ENCODE measurements at places on chromosomes 11 and 22.

GRCh38 chr11:11486002-11486401, 133.0 kb upstream of the CSNK2A3 start:
- no peak for DNase-seq

DNA sequence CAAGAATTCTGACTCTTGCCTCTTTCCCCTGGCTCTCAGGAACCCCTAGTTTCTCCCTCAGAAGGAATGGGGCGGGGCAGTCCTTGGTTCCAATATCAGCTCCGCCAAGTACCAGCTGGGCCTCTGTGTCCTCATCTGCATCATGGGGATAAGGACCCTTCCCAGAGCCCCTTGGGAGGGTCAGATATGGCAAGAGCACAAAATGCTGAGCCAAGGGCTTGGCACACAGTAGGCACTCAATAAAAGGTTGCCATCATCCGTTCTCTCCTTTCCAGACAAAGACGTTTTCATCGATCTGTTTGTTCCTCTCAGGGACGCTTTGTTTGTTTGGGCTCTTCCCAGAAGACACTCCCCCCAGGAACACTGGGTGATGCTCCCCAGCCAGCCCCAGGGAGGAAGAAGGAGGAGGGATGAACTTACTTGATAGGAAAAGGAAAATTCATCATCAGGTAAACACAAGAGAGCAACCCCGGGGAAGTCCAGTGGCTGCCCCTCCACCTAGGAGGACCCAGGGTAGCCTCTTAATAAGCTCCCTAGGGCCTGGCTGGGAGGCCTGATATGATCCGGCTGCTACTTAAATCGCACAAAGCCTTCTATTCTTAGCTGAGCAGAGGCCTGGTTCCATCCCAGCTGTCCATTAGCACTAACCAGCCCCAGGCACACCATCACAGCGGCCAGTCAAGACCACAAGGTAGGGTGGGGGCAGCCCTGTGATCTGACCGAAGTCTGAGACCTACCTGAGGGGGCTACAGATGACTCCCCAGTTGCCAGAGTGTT, 19.6 kb downstream of the GDPD5 start:
- DNase-seq = no peak

DNA sequence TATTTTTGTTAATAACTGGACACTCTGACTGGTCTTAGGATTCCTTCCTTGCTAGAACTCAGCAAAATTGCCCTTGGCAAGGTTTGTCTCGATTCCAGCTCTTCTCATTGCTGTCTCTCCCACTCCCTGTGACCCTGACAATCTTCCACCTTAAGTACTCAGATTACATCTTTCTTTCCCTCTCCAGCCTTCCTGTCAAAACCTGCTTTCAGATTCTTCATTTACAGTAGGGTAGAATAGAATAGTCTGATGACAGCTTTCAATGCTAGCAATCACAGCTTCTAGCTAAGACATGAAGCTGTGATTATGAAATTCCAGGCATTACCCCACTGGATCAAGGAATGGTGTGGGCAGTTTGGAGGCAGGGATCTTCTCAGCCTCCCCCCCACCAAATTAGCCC, 39.2 kb upstream of the LMO2 start:
- no peak for DNase-seq

GRCh38 chr22:19641254-19641982, 72.9 kb upstream of the SEPTIN5 start:
- no peak for DNase-seq

- no peak for DNase-seq
These were observed 79.4 kb upstream of the LMO1 start for GRCh38 chr11:8342821-8343681.

DNA sequence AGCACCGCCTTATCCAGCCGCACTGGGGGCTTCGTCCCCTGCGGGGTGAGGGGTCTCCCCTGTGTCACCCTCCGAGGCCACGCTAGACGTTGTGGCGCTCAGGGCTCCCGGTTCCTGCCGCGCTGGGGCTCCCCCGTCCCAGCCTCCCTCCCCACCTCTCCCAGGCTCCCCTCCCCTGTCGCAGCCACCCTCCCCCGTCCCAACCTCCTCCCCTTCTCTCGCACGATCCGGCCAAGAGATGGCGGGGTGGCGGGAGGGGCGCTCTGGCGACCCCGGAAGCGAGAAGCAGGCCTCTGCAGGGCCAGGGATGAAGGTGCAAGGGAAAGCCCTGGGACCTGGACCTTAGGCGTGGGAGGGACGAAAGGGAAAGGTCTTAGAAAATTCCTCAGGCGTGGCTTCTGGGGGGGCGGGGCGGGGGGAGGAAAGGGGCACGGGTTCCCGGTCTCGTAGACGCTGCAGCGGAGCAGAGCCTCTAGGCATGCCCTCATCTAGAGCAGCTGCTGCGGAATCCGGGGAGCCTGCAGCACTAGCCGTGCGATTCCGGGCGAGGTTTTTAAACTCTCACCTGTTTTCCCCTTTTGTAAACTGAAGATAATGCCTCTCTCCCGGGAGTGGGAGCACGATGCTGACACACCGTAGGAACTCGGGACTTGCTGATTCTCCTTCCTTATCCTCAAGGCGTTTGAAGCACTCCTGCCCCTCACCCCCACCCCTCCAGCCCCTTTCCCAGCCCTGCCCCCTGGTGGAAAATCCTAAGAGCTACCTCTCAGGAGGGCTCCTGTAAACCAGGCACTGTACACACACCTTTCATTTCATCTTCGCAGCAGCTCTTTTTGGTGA, 14.4 kb downstream of the KCNJ5 start:
- DNase-seq = peak; percentile 37

DNA sequence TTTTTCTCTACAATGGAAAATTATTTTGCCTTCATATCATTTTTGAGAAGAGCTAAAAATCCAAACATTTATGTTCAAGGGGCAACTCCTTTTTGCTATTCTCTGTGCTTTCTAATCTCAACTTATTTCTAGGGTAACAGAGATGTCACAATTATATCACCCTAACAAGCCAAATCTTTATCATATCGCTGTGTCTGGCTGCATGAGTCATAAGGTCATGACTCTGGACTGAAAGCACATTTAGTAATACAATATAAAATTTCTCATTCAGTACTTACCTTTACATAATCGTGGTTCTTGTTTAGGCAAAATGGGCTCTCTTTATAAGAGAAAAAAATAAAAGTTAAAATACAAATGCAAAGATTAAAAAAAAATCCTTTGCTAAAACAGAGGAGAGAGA, 326.0 kb downstream of the CASP12 start:
- no peak for DNase-seq

GRCh38 chr11:119903389-119903788, 174.4 kb upstream of the NECTIN1 start:
- no peak for DNase-seq

GRCh38 chr11:44811841-44812448, 85.2 kb downstream of the TSPAN18 start:
- no peak for DNase-seq

DNA sequence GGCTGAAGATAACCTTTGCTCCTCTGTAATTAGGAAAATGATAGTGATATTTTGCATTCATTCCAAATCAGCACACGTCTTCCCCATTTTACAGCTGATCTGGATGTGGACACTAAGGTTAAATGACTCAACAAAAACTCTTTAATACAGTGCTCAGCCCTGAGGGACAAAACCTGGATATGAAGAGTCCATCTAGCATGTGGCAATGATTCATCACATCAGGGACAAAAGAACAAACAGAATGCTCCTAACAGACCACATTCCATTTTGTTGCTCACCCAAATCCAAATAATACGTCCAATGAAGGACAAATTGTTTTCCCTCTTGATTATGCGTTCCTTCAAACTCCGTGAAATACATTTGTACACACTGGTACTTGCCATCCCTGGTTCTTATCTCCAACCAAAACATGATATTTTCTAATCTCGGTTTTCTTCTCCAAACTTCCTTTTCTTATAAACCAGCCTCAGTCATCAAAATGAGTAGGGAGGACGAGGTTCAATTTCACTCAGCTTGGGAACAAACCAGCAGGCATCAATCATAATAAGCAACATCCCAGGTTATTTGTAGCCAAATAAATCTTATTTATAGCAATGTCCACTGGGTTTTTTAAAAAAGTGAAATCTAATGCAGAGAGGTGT, 53.7 kb upstream of the MTMR2 start:
- no peak for DNase-seq

- no peak for DNase-seq
These were observed 25.1 kb upstream of the GUCY1A2 start for GRCh38 chr11:107043242-107044006.

- no peak for DNase-seq
These were observed 36.9 kb upstream of the POLA2 start for GRCh38 chr11:65224930-65225278.

- DNase-seq = peak; percentile 53
These were observed 594 bp downstream of the MPST start for GRCh38 chr22:37020192-37020479.

- DNase-seq = no peak
These were observed 2.9 kb downstream of the TUB start for GRCh38 chr11:8083871-8084281.

- no peak for DNase-seq
These were observed 87.7 kb upstream of the OPCML start for GRCh38 chr11:133619973-133620372.

- DNase-seq = peak; percentile 28
These were observed 242.9 kb downstream of the NELL1 start for GRCh38 chr11:20912065-20912821.

GRCh38 chr22:31119026-31119717, 3.6 kb upstream of the INPP5J start:
- no peak for DNase-seq

GRCh38 chr11:112042161-112042960, 17.2 kb downstream of the DLAT start:
- DNase-seq = no peak

DNA sequence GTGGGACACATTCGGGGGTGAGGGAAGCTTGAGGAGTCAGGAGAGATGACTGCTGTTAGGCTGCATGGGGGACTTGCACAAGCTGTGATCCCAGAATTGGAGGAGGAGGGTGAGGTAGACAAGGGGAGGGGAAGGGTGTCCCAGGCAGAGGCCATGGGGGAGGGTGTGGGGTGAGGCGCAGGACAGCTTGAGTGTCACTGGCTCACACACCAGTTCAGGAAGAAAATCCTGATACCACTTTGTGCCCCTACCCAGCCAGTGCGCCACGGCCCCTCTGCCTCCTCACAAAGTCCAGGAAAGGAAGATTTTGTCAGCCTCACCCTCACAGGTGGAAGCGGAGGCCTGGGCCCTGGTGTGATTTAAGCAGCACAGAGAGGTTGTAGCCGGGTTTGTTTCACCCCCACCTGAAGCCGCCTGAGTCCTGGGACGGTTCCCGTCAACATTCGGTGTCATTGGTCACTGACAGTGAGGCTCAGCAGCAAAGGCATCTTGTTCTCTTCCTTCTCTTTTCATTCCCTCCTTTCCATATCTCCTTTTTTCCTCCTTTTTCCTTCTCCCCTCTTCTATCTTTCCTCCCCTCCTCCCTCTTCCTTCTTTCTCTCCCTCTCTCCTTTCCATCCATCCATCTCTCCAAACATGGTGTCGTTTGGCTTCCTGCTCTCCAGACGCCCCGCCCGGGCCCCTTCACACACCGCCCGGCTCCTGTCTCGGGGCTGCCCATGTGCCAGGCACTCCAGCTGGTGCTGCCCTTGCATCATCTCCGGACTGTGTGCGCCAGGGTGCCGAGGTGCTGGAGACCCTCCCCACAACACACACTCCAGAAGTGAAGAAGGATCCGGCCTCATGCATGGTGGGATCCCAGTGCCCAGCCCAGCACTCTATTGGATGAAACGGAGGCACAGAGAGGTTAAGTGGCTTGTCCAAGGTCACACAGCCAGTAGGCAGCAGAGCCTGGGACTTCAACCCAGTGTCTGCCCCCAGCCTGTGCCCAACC, 89.3 kb downstream of the MPPED1 start:
- DNase-seq = no peak

DNA sequence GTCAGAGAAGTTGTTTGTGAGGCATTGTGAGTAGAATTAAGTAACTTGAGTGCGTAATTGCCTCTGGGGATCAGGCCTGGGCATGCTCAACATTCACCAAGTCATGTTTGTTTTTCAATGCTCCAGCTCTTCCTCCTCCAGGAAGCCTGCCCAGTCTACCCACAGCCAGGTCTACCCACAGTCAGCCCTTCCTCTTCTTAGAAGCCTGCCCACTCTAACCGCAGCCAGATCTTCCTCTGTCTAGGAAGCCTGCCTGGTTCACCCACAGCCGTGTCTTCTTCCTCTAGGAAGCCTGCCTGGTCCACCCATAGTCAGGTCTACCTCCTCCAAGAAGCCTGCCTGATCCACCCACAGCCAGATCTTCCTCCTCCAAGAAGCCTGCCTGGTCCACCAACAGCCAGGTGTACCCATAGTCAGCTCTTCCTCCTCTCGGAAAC, 25.0 kb downstream of the LRP5 start:
- no peak for DNase-seq

- DNase-seq = peak; percentile 88
These were observed 26.5 kb downstream of the SGSM3 start for GRCh38 chr22:40396882-40397281.

DNA sequence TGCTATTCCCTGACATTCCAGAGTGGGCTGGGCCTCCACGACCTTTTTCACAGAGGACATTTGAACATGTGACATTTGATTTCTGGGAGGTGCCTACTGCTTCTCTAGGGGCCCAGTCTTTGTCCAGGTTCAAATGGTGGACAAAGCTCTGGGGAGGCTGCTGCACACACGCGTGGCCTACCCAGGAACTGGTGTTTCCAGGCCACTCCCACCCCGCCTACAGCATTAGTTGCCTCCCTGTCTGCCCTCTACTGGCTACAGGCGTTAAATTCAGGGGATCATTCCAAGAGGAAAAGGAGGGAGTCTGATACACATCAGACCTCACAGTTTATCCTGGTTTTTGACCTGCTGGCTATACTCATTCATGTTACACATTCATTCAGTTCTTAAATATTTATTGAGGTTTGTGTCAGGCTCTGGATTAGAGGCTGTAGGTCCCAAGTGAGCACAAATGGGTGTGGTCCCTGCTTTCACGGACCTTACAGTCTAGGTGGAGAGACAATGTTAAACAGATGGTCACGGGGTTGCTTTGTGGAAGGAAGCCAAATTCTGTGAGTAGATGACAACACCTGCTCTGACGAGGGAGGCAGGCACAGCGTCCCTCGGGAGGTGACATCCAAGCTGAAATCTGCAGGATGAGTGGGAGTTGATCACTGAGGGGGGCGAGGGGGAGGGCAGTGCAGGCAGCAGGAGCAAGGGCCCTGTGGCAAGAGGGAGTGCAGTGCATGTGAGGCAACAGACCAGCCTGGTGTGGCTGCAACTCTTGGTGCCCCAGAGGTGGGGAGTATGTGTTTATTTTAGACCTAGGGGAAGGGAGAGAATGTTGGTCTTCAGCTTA, 11.8 kb downstream of the TUB start:
- peak; percentile 71 for DNase-seq

Measured in NCI-H1417 (cell line).